Activated CD8-positive, alpha-beta memory T cell treated with anti-CD3 and anti-CD28 coated beads, Interleukin-2, amount 50 U/mL, for 48 hours (primary cell): ENCODE measurements at places on chromosomes 3 and 15.
A peak's percentile ranks its signal among the peaks of the same experiment; 100 is the strongest.

DNA sequence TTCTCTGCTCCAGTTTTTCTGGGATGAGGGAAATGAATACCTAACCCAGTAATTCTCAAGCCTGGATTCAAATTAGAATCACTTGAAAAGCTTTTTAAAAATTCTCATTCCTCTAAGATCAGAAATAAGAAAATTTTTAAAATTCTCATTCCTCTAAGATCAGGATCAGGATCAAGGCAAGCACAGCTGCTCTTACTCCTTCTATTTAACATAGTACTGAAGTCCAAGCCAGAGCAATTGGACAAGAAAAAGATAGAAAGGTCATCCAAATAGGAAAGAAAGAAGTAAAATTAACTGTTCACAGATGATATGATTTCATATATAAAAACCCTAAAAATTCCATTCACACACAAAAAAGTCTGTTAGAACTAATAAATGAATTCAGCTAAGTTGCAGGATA lies 24.2 kb upstream of the CLRN1 start:
- no peak for DNase-seq

DNA sequence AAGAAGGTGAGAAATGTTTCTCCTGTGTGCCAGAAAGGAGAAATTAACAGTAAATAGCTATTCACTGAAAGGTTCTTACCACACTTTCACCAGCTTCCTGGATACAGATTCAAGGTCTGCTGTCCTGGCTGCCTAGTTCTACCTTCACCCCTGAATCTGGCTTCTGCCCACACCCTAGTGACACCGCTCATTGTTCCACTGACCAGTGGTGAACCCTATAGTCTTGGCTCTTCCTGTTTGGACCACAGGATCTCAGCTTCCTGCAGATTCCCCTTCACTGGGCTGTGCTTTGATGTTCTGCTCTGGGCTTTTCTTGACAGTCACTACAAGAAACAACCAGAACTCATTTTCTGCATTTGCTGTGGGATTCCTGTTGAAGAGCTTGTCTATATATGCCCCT lies 250.0 kb downstream of the XXYLT1 start:
- no peak for DNase-seq

DNA sequence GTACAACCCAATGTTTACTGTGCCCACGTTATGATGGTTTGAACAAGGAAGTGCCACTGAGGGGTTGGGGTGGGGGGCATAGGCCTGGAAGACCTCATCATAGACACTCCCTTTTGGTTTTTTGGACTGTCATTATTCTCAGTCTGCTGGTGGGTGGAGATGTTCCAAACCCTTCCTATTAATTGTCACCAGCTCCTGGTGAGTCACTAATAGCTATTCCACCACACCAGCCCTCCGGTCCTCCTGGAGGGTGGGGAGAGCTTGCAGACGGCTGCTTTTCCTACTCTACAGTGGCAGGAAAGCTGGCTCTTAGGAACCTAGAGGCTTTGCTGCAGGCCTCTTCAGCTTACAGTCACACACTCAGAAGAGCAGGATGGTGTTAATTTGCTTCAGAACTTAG lies 9.0 kb upstream of the COPG1 start:
- DNase-seq = no peak

GRCh38 chr15:41530363-41530956 lies 13.6 kb downstream of the RPAP1 start:
- no peak for DNase-seq

DNA sequence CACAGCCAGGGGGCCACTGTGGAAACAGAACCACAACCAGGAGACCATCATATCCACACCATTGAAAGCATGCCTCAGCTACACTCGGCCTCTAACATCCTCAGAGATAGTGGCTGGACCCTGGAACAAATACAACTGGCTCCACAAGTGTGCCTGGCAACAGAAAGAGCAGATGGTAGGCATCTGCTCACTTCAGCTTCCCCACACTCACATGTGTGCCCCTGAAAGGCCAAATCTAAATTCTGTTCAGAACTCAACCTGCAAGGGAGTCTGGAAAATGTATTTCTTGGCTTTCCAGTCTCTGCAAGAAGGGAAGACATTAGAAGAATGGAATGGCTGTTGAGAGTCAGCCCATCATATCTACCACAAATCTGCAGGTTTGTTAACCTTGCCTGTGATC lies 54.7 kb upstream of the CTNNB1 start:
- no peak for DNase-seq

DNA sequence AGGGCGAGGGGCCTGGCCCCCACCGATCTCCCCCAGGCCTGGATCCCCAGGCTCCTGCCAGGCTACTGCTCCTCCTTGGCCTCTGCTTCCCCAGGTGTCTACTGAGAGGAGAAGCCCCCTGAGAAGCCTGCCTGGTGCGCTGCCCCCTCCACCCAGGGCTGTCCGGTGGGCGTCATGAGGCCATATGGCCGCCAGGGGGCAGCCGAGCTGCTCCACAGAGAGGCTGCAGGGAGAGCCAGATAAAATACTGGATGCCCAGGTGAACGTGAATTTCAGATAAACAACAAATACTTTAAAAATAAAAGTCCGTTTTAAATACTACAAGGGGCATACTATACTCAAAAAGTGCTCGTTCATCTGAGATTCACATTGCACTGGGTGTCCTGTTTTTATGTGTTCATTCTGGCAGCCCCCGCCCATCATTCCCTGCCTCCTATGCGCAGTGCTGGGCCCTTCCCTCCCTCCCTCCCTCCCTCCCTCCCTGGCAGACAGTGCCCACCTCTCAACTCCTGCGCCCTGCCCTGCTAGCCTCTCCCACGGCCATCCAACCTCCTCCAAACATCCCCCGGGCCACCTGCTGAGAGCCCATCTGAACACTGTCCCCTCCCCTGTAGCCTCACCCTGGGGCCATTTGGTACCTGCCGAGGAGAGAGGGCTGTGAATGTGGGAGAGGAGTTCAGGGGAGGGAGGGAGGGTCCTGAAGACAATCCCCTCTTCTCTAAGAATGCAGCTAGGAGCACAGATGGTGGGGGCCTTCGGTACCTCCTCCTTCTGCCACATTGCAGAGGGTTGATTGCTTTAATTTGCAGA lies 29.6 kb downstream of the PSTPIP1 start:
- peak; percentile 91 for DNase-seq

GRCh38 chr3:113055201-113055600 lies 64.4 kb downstream of the GTPBP8 start:
- DNase-seq = no peak

GRCh38 chr3:152127058-152127457 lies 141.7 kb upstream of the MBNL1 start:
- no peak for DNase-seq

DNA sequence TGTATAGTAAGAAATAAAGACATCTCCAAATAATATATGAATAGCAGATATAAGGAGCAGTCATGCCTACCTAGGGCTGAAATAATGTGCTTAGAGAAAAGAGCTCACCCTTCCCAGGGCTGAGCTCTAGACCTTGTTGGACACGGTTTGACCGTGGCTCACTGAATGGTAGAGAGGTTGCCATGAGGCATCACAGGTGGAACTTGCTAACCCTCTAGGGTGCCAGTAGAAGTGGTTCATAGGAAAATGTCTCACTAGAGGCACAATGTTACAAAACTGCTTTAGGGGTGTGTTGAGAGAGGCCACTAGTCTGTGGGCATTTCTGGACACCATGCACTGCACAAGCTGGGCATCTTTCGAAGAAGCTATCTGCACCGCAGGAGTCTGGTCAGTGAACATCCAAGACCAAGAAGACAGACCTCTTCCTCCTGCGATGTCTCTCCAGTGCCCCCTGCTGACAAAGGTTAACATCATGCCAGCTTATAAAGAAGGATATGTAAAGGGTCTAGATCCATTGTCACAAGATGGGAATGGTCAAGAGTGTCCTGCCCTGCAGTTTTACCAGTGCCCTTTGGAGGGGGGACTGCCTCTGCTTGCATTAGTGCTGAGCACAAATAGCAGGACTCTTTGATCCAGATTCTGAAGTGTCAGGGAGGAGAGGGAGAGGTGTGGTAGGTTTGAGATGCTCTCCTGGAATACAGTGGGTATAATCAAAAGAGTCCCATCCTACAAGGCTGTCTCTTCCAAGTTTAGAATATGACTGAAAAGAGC lies 266.8 kb downstream of the ZNF385D start:
- no peak for DNase-seq

DNA sequence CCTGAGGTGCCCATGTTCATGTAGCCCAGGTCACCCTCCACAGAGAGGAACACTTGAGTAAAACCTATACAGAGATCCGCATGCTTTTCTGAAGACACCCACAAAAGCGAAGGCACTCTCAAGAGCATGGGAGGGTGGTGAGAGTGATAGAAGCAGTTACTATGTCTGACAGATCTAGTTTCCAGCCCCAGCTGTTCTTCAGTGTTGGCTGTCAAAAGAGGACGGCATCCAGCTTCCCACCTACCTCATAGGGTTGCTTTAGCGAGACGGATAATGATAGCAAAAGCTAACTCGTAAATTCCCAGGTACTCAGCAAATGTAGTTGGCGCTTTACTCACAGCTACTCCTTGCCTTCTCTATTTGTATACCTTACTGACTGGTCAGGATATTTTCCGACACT lies 3.0 kb upstream of the MEX3B start:
- DNase-seq = no peak

DNA sequence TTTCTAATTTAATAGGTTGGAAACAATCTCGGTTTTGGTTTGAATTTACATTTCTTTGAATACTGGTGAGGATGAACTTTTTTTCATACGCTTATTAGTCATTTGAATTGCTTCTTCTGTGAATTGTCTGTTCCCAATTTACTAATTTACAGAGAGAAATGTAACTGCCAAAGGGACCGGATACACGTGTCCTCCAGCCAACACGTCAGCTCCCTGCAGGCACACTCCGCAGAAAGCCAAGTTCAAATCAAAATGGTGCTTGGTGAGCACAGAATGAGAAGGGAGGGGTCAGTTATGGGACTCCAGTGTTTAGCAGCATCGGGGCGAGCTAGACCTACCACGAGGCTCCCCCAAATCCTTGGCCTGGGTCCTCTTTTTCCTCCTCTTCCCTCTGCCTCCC lies 10.8 kb upstream of the TSEN2 start:
- no peak for DNase-seq

DNA sequence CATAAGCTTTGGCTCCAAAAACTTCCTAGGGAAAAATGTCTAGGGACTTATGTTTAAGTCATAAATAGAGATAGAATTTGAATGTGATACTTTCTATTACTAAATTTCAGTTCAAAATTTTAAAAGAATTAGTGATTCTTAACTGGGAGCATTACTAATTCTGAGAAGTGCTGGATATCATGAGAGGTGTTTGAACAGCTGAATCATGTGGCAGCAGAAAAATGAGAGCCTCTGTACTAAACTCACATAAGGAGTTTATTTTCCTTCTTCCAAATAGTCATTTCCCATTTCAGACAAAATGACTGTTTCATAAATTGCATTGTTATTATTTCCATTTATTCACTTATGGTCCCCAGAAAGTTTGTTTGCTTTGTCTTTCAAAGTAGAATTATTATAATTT lies 62.7 kb downstream of the SLMAP start:
- no peak for DNase-seq

GRCh38 chr3:116256843-116257485 lies 188.3 kb downstream of the LSAMP start:
- DNase-seq = no peak

GRCh38 chr3:64138656-64139375 lies 86.5 kb downstream of the PRICKLE2 start:
- DNase-seq = no peak
